ENCODE measurements at places on chromosomes 1 and 21.

- DNase-seq: no peak
These were observed 39.5 kb upstream of the CASZ1 start for GRCh38 chr1:10835822-10836421.

DNA sequence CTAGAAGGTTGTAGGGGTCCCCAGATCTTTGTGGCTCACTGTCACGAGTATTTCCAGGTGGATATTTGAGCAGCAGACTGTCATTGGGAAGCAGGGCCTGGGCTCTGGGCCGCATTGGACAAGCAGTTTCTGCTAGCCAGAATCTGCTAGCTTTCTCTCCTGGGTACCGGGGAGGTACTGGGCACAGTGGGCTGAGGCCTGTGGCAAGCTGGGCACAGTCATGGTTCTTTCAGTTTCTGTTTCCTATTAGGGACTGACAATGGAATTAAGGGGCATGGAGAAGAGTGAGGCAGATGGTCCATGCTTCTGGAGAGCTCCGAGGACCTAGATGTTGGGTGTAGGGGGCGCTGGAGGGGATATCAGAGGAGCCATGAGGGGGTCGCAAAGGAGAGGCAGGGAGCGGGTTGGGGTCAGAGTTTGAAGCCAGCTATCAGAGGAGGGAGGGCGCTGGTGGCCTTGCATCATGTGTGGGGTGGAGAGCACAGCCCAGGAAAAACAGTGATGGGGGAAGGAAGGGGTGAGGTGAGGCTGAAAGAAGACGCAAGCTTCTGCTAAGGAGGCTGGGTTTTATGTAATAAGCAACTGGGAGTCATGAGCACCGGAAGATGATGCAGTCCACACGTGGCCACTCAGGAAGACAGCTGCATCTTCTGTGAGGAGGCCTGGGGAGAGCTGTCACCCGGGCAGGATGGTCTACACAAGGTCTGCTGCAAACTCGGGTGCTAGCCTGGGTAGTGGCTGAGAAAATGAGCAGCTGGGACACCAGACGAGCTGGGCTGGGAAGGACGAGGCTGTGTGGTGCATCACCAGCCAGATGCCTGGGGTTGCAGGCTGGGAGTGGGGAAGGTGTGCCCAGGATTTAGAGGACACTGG, 72.7 kb downstream of the IER5 start:
- DNase-seq: no peak

- DNase-seq: no peak
These were observed 22.2 kb upstream of the GPR25 start for GRCh38 chr1:200850554-200850953.

DNA sequence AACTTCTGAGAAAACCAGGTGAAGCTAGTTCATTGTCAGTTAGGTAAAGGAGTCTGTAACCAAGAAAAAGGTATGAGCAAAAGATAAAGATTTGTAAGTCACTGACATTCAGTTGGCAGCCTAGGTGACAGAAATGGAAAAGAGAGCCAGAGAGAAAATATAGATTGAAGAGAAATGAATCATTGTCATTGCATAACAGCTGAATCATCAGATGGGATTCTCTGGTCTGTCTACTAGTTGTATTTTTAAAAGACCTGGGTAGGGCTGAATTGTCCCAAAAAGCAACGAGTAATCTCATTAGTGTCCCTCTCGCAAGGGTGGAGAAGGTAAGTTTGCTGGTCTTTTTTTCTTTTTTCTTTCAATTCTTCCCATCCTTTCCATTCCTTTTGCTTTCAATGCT, 36.6 kb downstream of the PTGS2 start:
- DNase-seq: peak; percentile 2

GRCh38 chr1:54980046-54980527, 341 bp upstream of the TMEM61 start:
- no peak for DNase-seq

DNA sequence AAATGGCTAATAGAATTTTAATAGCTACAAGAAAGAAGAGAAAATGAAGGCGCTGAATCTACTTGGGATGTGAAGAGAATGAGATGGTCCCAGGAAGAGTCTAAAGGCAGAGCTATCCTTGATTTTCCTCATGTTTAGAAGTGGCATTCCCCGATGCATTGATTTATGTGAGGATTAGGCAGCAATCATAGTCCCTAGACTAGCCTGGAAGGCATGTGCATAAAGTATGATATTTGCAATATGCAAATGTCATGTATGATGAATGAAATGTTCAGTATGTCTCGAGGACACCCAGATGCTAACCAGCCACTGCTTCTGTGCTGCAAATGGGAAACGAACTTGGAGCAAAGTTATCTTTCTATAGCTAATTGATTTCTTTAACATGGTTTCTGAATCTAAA, 641.5 kb upstream of the PLXNA2 start:
- DNase-seq: no peak

DNA sequence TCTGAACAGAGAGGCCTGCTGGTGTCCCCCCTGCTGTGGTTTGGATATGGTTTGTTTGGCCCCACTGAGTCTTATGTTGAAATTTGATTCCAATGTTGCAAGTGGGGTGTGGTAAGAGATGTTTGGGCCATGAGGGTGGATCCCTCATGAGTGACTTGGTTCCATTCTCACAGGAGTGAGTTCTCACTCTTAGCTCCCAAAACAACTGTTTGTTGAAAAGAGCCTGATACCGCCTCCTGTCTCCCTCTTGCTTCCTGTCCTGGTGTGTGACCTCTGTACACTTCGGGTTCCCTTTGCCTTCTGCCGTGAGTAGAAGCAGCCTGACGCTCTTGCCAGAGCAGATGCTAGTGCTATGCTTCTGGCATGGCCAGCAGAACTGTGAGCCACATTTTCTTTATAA, 60.5 kb downstream of the C21orf91 start:
- no peak for DNase-seq

DNA sequence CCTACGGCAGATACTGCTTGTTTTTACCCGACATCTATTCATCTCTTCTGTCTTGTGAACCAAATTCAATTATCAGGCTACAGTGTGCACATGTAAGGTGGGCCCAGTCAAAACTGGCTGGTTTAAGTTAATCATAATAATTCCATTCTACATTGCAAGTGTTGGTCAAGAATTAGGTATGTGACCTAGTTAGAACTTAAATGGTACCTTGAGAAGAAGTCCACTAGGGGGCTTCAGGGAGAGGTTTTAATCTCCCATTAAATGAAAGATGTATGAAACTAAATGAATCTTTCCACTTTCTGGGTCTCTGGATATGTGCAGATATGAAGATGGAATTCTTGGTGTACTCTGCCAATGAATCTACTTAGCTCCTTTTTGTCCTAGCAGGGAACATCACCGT, 187.1 kb downstream of the CDC42BPA start:
- peak; percentile 22 for DNase-seq

- DNase-seq: no peak
These were observed 405.0 kb downstream of the MATN1 start for GRCh38 chr1:30318413-30318812.

DNA sequence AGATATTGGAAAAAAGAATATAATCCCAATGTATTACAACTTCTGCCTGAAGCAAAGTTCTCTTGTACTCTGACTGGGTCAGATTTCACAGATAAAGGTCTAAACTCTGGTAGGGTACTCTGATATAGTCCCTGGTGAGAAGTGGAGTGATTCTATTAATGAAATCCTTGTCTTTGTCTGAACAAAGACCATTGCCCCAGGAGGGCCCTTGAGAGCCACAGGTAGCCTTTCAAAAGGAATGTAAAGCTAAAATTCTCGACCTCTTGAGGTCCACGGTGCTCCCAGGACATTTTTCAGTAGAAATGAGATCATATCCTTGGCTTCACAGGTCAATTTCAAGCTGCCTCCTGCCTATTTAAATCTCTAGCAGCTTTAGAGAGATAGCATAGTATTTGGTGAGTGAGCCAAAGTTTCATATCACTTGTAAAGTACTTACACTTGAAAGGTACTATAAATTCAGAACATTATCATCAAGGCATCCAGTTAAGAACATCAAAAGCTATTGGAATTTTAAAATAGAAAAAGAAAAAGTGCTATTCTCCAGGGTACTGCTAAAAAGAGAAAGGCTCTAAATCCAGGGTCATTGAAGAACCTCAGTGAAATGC, 10.1 kb downstream of the TNNI3K start:
- DNase-seq: no peak

DNA sequence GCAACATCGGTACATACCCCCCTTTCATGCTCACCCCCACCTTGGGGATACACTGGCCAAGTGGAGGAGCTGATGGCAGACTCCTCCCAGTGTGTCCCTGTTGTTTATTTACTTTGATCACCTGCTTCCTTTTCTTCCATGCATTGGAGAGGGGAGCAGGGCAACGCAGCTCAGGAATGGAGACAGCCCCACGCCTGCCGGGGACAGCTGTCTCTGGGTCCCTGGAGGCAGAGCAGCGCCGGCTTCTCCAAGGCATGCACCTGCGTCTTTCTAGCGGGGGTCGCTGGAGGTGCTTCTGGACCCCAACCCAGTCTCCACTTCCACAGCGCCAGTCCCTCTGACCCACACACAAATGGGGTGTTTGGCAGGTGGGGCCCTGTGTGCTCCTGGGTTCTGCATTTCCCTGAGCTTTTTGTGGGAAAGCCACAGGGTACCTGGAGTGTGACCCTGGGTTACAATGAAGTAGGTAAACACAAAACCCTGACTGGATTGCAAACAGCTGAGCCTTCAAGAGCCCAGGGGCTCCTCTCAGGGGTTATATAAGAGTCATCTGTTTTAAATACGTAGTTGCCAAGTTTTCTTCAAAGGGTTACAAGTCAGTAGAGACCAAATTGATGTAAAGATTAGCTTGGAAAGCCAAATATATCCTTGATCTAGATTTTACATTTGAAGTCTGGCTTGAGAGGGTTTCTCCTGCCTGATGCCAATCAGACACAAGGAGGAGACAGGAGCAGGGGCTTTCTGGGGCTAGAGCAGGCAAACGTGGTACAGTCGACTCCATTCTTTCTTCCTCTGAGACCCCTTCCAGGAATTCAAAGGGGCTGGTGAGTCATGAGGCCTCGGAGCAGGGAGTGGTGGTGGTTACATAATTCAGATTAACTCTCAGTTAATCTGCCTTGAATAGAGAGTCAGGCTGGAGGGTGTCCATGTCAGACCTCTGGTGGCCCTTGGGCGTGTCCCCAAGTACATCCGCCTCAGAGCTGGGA, 4.5 kb downstream of the AJAP1 start:
- DNase-seq: no peak

DNA sequence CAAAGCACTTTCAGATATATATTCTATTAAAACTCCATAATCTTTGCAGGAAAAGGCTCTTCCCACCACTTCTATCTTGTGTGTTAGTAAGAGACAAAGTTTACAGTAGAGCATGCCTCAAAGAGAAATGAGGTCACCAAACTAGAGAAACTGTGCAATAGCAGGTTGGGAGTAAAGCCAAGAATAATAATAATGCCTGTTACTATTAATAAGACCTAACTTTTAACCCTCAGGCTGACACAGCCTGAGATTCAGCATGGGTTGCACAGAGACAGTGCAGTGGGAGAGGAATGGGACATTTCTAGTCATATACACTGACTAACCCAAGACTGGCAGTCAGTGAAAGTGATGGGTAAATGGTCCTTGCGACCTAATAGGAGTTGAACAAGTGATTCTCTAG, 320.2 kb upstream of the NFIA start:
- DNase-seq: no peak

DNA sequence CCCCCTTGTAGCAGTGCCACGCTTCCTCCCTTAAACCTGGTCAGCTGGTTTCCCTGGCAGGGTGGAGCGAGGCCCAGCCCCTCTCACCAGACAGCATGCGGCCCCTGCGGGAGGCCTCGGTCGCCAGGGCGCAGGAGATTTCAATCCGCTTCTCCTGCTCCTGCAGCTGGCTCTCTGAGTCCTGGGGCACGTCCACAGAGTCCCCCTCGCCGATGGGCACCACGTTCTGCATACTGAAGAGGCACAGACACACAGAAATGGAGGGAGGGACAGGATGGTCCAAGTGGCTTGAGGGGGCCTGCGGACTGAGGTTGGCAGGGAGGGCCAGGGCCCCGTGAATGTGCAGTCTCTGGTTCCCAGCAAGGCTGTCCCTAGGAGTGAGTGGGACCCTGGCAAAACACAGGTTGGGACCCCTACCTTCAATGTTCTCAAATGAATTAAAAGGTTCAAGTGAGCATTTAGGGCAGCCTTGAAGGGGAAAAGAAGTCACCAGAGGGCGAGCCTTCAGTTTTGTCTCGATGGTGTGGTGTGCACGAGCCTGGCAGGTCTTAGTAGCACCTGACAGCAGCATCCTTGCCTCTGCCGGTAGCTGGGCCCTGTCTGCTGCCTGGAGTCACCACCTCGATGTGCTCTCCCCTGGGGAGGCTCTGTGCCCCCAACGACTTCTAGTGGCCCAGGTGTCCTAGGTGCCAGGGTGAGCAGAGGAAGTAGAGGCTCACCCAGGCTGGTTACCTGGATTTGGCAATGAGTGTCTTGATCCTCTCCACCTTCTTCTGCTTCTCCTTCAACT, 14.4 kb upstream of the GOLT1A start:
- no peak for DNase-seq

- DNase-seq: no peak
These were observed 43.9 kb upstream of the FOXO6 start for GRCh38 chr1:41317361-41317760.

- DNase-seq: no peak
These were observed 9.1 kb downstream of the OTUD7B start for GRCh38 chr1:150001415-150001814.

DNA sequence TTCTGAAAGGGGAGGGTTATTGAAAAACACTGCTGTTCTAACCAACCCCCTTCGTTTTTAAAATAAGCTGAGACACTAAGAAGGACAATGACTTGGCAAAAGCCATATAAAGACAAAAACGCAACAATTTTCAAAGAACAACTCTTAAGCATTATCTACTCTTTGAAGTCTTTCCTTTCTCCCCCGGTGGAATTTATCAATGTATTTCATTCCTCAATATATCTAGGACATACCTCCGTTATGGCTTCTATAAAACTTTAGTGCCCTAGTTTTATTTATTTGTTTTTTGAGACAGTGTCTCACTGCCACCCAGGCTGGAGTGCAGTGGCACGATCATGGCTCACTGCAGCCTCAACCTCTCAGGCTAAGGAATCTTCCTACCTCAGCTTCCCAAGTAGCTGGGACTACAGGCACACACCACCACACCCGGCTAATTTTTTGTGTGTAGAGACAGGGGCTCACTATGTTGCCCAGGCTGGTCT, 3.2 kb downstream of the NRDC start:
- DNase-seq: no peak

- no peak for DNase-seq
These were observed 8.2 kb upstream of the IL22RA1 start for GRCh38 chr1:24151175-24151533.

- DNase-seq: no peak
These were observed 120.6 kb downstream of the SPSB1 start for GRCh38 chr1:9413071-9413876.

GRCh38 chr1:213057264-213058059, 6.4 kb downstream of the RPS6KC1 start:
- no peak for DNase-seq

GRCh38 chr21:29481641-29482040, 182.9 kb downstream of the BACH1 start:
- no peak for DNase-seq

DNA sequence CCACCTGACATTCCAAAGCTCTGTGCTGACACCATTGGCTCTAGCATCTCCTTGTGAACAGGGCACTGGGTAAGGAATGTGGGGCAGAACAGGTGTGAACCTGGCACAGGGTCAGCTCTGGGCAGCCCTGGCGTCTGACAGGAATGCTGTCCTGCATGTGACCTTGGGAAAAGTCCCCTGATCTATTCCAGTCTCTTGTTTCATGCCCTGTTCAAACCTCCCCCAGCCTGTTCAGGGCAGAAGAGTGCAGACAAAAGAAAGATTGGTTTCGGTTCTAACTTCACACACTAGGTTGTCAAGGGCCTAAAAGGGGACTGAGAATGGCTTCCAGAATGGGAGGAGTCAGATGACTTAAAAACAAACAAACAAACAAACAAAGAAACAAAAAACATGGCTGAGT, 27.6 kb upstream of the SDHB start:
- DNase-seq: no peak

GRCh38 chr21:39115576-39116235, 67.5 kb downstream of the PSMG1 start:
- no peak for DNase-seq
